ENCODE measurements at places on chromosomes 4 and X.

DNA sequence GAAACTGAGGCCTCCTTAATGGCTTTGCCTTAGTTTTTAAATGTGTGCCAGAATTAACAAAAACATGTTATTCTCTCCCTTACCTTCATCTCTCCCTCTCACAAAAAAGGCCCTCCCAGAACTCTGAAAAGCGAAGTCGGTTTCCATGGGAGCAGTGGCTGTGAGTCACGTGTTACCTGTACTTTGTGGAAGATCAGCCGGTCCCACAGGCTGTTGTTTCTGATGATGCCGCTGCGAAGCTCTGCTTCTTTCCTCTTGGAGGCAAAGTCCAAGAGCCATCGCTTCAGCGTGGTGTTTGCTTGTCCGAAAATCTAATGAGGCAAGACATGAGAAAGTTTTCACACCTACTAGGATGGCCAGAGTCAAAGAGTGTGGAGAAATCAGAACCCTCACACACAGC is 32.5 kb upstream of the CENPU start:
- no peak overlapping the region for H3K27ac ChIP-seq
- H3K4me3 ChIP-seq: no peak overlapping the region
- peaks cover 46% of the 10 kb centered on the region for H3K36me3 ChIP-seq
- no peaks in the 10 kb centered on the region for H3K27me3 ChIP-seq
- DNase-seq: no peak

DNA sequence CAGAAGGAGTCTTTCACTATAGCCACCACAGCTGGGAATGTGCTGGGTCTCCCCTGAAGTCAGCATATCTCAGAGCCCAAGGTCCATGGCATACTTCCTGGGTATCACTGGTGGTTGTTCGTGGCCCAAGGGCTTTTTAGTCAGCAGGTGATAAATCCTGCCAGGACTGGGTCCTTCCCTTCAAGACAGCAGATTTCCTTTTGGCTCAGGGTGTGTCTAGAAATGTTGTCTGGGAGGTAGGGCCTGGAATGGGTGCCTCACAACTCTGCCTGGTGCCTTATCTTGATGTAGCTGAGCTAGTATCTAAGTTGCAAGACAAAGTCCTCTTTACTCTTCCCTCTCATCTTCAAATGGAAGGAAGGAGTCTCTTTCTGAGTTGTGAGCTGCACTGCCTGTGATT is 102.4 kb upstream of the TMLHE start:
- H3K4me3 ChIP-seq: no peak overlapping the region
- H3K36me3 ChIP-seq: no peaks in the 10 kb centered on the region
- no peak for DNase-seq
- H3K27me3 ChIP-seq: no peaks in the 10 kb centered on the region
- no peak overlapping the region for H3K27ac ChIP-seq

DNA sequence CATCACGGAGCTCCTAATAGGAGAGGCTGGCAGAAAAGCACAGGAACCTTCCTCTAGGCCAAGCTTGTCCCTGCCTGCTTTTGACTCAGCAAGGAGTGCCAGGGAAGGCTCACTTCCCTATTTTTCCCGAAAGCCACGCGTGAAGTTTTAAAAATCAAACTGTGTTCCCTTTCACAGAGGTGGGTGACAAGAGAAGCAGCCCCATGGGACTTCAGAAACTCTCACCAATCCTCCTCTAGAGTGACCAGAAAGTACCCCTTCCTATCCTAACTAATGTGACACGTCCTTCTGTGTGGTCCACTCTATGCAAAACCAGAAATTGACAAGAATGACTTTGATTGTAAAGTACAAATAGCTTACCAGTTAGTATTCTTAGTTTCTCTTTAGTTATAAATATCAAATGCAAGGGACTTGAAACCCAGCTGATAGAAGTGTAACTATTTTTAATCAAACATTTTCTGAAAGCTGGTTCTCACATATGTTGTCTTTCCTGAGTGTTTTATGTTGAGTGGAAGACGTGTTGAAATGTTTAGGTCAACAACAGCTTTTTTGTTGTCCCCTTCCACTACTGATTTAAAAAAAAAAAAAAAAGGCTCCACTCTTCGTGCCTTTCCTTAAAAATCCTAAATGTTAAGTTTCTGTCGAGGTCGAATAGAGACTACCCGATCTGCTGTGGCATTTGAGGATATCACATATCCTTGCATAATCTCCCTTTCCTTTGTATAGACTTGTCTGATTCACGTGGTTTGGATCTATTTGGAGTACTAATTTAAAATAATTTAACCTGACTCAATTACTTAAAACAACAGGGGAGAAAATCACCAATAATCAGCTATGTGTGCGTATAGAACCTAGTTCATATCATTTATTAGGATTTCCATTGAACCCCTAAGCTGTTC is 42.1 kb downstream of the NFKB1 start:
- H3K36me3 ChIP-seq: peaks cover 71% of the 10 kb centered on the region
- H3K4me1 ChIP-seq: peaks cover 42% of the 10 kb centered on the region
- H3K27ac ChIP-seq: no peak overlapping the region
- no peaks in the 10 kb centered on the region for H3K27me3 ChIP-seq
- no peak overlapping the region for H3K4me3 ChIP-seq
- DNase-seq: peak; percentile 34

DNA sequence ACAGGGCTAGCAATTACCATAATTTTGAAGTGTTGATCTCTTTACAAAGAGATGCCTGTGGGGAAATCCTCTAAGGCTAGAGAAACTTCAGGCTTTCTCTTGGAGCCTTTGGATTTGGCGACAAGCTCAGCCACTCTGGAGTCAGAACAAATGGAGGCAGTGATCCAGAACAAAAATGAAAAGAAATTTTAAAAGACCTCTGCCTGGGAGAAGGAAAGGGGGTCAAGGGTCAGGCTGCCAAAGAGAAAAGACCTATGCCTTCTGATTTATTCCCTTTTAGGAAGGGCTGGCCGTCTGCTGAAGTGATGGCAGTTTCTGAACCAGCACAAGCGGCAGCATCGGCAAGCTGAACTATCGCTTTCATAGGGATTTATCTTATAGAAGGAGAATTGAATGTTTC is 140.8 kb upstream of the SFRP2 start:
- H3K27ac ChIP-seq: no peak overlapping the region
- no peak for DNase-seq
- no peak overlapping the region for H3K4me3 ChIP-seq
- no peaks in the 10 kb centered on the region for H3K4me1 ChIP-seq
- H3K27me3 ChIP-seq: peaks cover 12% of the 10 kb centered on the region

DNA sequence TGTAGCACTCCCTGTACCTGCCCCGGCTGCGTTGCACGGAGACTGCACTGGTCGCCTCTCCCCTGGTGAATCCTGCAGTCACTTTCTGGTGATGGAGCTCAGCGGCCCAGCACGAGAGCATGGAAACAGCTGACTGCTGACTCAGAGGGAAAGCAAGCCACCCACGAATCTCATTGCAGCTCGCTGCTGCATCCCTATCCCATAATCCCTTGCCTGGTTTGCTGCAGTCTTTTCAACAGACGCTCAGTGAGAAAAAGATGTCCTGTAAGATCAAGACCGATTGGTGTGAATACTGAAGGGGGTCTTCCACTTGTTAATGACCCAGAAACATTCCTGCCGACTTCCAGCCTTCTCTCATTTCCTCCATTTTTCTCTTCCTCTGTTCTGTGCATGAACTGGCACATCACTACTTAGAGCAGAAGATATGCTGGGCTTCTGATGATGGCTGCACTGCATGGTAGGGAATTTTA is 52.9 kb downstream of the TRIM2 start:
- H3K27ac ChIP-seq: no peak overlapping the region
- H3K4me3 ChIP-seq: no peak overlapping the region
- no peaks in the 10 kb centered on the region for H3K36me3 ChIP-seq
- H3K27me3 ChIP-seq: peaks cover 27% of the 10 kb centered on the region
- peak; percentile 73 for DNase-seq
- no peaks in the 10 kb centered on the region for H3K4me1 ChIP-seq
